Amniotic stem cell (primary cell): ENCODE measurements at places on chromosomes 5 and 9.

DNA sequence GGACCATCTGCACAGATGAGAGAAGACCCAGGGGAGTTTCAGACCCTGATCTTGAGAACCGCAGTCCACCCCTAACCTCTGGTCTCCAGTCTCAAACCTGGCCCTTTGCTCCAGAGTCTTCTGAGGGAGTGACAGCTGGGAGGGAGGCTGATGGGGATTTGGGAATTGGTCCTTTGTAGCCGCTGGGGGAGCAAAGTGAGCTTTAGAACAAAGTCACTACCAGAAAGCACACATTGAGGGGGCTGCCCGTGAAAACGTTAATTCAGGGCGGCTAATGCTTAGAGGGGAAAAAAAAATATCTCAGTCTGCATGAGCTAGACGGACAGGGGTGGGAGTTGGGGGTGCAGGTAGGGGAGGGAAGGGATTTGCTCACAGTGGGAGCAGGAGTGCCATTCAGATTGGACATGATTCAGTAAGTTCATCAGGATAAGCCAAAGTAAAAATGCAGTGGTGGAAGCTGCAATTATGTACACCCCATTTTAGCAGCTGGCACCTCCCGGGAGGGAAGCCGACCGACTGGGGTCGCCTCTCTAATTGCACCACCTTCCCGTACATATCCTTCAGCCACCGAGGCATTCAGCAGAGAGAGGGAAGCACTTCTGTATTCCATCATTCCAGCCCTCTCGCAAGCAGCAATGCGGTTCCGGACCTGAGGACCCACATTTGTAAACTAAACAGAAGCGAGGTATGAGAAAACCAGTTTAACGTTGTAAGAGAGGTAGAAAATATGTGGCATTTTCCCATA is 123.4 kb upstream of the RETREG1 start:
- DNase-seq: no peak

GRCh38 chr9:108761655-108762347 is 94.0 kb downstream of the ACTL7B start:
- DNase-seq: no peak

GRCh38 chr9:128108269-128109049 is 19.1 kb downstream of the PTGES2 start:
- DNase-seq: no peak

DNA sequence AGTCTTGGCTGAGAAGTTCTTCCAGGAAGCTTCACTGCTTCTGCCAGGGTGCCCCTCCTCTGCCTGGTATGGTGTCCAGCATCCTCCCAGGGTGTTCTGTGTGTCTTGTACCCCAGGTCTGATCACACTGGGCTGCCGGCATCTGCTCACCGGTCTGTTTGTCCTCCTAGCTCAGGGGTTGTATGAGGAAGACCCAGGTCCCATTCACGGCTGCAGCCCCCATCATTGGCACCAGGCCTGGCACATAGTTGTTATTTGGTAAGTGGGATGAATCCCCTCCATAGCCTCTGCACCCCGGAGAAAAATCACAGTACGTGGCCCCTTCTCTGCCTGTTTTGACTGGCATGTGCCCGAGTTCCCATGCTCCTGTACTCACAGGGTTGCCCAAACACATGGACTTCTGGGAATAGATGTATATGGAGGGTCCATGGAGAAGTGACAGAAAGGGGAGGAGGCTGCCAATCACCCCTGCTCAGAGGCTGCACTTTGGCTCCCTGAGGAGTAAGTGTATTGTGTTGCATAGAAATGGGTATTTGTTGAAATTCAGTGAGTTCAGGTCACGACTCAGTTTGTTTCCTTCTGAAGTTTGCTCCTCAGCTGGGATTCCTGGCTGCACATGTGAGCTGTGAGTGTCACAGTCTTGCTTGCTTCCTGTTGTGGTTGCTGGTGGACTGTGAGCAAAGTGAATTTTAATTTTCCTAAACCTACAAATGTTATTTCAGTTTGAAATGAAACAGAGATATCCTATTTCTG is 96.2 kb downstream of the HSPA4 start:
- no peak for DNase-seq

- no peak for DNase-seq
Observed at GRCh38 chr9:13013991-13014883, 239.4 kb downstream of the LURAP1L start.

- no peak for DNase-seq
Observed at GRCh38 chr5:161412792-161413191, 133.7 kb downstream of the GABRB2 start.

- DNase-seq: no peak
Observed at GRCh38 chr5:174400461-174400860, 323.9 kb upstream of the MSX2 start.

DNA sequence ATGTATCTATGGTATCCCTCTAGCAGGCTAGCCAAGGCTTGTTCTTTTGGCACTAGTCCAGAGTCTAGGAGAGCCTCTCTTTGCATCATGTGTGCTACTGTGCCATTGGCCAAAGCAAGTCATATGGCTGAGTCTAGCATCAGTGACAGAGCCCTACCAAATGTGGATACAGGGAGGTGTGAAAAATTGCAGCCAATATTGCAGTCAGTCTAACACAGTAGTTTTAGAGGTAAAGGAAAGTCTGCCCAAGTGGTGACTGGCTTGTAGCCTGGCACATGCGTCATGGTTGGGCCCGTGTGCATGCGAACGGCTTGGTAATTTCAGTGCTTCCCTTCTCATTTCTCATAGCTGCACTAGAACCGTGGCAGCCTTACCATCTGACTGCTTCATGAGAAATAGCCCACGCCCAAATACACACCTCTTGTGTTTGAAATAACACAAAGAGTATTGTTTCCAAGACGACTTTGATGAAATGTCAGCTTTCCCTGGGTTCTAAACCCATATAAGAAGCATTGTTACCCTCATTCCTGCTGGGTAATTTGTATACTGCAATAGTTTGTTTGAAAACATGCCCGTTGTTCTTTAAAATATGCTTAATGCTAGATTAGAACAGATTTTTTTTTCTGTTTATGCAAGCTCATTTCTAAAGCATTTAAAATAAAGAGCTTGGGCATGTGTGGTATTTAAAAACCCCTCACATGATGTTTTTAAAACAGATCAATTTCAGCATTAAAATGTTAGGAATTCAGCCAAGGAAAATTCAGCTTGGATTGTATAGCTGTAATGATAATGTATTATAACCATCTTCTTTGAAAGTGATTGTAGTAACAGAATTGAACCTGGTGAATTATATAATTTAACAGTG is 113.2 kb downstream of the TLE4 start:
- no peak for DNase-seq

- no peak for DNase-seq
Observed at GRCh38 chr9:96379461-96379860, 4.0 kb downstream of the SLC35D2 start.

GRCh38 chr5:79961716-79962574 is 29.1 kb downstream of the MTX3 start:
- DNase-seq: no peak

DNA sequence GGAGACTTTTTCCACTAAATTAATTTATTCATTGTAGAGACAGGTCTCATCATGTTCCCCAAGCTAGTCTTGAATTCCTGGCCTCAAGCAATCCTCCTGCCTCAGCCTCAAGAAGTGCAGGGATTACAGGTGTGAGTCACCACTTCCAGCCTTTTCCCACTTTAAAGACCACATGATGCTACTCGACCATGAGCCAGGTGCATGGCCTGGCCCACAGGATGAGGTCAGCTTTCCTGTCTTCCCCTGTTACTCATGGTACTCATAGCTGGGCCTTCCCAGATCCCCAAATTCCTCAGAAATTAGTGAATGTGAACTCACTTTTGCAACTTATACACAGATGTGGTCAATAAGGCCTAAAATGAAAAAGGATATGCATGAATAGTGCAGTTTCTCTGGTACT is 395.9 kb downstream of the SEMA5A start:
- DNase-seq: no peak

DNA sequence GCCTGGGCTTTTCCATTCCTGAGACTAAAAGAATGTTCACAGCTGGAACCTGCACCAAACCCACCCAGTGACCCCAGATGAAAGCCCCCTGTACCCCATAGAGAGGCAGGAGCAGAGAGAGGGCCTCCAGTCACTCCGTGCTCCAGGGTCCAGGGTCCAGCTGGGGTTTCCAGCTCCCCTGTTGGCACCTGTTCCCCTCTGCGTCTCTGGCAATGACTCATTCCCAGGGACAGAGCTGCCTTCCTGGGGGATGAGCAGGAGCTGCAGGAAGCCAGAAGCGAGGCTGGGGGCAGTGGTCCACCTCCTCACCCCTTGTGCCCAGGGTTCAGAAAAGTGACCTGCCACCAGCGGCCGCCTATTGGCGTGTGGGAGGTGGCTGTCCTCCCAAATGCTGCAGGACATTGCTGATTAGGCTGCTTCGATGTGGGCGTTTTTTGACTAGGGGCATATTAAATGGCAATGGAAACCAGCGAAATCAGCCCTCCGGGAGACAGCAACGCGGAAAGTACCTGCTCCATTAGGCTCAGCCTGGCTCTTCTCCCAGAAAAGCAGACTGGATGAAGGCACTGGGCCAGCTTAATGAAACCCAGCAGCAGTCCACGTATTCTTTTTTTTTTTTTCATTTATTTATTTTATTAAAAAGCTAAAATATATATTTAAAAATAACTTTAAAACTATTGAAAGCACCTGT is 97.4 kb downstream of the DAP start:
- DNase-seq: no peak

DNA sequence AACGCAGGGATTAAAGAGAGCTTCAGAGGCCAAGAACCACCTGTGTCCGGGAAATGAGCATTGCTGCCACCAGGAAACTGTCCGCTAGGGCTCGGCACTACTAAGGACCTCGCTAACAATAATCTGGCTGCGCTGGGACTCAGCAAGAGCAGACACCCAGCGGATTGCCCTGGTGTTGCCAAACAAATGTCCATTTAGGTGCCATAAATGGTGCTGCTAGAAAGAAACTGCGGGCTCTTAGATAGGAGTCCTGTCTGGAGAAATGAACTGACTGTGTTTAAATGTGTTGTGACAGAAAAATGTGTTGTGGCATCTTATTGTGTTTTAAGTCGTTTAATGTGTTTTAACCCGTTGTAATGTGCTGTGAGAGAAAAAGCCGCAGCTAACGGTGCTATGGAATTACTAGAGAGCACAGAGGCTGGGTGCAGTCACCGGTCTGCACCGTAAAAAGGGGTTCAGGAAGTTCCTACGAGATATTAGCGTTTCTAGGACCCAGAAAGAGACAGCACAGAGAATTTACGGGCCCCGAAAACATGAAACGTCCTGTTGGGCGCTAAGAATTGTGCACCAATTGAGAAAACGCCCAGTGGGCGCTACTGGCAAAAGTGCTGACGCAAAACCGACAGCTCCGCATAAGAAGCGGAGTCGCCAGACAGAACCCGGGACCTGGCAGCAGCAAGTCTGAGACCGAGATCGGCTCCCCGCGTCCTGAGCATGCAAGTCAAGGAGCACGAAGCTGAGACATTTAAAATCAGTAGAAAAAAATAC is 90.6 kb downstream of the ANXA2R start:
- peak; percentile 51 for DNase-seq

DNA sequence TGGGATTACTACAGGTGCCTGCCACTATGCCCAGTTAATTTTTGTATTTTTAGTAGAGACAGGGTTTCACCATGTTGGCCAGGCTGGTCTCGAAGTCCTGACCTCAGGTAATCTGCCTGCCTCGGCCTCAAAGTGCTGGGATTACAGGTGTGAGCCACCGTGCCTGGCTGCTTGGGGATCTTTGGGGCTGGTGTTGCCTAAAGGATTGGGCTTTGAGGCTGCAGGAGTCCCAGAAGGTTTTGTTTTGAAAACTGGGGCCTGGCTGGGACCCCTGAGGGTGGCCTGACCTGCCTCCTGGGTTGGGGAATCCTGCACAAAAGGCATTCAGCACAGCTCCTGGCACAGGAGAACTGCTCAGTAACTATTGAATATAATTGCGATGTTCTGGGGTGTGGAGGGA is 25.1 kb upstream of the SHB start:
- DNase-seq: no peak

GRCh38 chr9:35658137-35658967 is at the start of gene CCDC107:
Gene CCDC107 (plus strand): TSS chr9:35658292. CDS start chr9:35658380, 88 bp downstream.
- DNase-seq: peak; percentile 46

- DNase-seq: no peak
Observed at GRCh38 chr5:153983885-153984284, 54.8 kb downstream of the FAM114A2 start.

DNA sequence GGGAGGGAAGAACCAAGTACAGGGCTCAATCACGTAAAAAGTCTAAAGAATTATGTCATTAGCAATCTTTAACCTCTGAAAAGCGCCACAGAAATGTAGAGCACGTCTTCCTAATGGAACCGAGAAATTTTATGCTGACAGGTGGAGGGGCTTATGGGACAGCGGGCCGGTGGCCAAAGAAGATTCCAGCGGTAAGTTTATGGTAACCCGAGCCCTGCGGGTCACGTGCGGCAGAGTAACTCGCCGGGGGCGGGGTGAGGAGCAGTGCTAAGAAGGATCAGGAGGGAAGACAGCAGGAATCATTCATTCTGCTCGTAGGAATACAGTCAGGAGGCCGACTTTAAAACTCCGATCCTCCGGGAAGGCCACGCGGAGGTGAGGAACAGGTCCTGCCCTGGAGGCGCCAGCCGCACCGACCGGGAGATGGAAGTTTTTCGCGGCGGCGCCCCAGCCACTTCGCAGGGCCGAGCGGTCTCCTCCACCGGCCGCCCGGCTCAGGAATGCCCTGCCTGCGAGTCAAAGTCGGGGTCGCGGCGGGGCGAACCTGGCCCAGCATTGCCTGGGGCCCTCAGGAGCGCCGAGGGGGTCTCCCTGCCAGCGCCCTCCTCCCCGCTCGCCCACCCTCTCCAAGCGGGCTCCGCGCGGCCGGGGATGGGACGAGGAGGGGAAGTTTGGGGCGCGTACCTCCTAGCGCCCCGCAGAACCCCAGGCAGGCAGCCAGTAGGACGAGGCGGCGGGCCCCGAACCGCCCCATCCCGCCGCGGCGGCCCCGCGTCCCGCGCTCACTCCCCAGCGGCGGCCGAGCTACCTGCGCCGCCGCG is 101.8 kb downstream of the ESM1 start:
- DNase-seq: no peak

DNA sequence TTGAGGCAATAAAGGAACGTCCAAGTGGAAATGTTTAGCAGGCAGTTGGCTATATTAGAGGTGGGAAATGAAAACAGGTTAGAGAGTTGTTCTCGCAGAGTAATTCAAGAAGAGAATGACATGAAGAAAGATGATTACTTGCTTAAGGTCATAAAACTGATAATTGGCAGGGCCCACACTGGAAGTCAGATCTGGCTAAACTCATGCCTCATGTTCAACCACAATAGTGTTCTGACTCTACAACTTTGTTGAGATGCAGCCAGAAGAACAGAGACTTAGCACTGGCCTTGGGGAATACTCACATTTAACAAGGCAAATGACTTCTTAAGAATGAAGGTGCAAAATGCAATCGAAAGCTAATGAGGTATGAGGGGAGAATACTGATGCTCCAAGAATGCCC is 27.2 kb upstream of the TNFSF8 start:
- DNase-seq: no peak

- DNase-seq: no peak
Observed at GRCh38 chr9:32136700-32137339, 247.6 kb upstream of the ACO1 start.

GRCh38 chr9:125332527-125332926 is 70.9 kb downstream of the GAPVD1 start:
- no peak for DNase-seq
